Dorsolateral prefrontal cortex (tissue), 122 donors: ENCODE measurements at places on chromosomes 12 and 14.

DNA sequence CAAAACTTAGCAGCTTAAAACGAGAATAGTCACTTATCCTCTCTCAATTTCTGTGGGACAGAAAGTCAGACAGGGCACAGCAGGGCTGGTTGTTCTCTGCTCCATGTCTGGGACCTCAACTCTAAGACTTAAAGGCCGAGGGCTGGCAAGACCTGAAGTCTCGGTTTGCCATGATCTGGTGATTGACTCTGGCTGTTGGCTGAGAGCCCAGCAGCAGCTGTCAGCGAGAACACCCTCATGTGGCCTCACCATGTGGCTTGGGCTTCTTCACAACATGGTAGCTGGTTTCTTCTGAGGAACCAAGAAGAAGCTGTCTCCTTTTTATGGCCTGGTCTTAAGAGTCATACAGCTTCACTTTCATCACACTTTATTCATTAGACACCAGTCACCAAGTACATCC lies 1.7 kb upstream of the VASH1 start:
- DNase-seq, result no peak

DNA sequence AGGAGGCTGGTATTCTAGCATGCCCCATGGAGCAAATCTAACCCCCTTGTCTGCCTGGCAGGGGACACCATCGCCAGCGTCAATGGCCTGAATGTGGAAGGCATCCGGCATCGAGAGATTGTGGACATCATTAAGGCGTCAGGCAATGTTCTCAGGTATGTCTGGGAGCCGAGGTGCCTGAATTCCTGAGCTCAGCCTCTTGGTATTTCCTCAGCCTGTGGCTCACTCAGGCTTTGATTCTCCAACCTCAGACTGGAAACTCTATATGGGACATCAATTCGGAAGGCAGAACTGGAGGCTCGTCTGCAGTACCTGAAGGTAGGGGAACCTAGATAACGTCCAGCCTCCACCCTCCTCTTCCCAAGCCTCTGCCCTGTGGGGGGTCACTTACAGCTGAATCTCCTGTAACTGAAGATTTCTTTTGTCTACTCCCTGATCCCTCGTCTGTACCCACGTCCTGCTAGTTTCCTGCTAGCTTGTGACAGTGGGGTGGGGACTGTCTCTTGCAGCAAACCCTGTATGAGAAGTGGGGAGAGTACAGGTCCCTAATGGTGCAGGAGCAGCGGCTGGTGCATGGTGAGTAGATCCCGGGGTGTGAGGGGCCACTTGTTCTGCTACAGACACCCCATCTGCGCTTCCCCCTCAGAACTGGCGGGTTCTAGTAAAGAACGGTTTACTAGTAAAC lies 7.0 kb downstream of the TAMALIN start:
- DNase-seq, result no peak

GRCh38 chr14:99471731-99472130 lies 8.9 kb downstream of the SETD3 start:
- no peak for DNase-seq

DNA sequence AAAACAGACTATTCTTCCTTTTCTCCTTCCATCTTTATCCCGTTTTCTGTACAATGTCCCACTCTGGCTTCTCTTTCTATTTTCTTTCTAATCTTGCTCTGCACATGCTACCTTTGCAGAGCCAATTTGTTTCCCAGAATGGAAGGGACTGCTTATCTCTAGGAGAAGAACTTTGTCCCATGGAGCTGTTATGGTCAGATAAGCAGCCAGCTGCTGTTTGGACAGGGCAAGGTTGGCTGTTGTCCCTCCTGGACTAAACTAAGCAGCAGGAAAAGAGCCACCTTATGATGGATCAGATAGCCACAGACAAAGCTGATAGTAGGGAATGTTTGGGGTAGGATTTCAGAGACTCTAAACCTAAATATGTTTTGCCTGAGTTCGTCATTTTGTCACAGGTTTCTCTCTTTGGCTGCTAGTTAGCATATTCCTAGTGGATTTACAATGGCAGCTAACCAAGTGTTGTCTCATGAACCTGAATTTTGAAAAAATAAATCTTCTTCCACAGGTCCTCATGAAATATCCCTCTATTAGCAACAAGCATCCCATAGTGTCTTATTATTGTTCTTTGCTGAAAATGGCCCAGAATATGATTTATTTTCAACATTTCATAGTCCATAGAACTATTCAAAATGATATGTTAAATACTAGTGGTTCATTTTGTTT lies 262.8 kb downstream of the SLC16A7 start:
- no peak for DNase-seq

DNA sequence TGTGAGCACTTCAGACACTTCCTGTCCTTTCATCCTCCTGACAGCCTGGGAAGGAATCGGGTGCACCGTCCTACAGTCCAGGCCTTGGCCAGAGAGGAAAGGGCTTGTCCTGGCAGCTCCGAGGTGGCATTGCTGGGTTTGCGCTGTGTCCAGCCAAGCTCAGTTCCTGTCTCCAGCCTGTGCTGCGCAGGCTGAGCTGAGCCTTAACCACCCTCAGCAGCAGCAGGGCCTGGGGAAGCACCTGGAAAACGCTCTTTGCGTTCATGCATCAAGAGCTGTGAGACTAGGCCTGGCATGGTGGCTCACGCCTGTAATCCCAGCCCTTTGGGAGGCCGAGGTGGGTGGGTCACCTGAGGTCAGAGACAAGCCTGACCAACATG lies 33.7 kb upstream of the EML1 start:
- DNase-seq, result no peak

- no peak for DNase-seq
Measured at GRCh38 chr12:122012184-122012583, 9.5 kb upstream of the BCL7A start.

GRCh38 chr12:27123642-27124041 lies 41.3 kb upstream of the C12orf71 start:
- DNase-seq, result no peak

GRCh38 chr14:58677996-58678395 lies 40.2 kb downstream of the DACT1 start:
- no peak for DNase-seq

DNA sequence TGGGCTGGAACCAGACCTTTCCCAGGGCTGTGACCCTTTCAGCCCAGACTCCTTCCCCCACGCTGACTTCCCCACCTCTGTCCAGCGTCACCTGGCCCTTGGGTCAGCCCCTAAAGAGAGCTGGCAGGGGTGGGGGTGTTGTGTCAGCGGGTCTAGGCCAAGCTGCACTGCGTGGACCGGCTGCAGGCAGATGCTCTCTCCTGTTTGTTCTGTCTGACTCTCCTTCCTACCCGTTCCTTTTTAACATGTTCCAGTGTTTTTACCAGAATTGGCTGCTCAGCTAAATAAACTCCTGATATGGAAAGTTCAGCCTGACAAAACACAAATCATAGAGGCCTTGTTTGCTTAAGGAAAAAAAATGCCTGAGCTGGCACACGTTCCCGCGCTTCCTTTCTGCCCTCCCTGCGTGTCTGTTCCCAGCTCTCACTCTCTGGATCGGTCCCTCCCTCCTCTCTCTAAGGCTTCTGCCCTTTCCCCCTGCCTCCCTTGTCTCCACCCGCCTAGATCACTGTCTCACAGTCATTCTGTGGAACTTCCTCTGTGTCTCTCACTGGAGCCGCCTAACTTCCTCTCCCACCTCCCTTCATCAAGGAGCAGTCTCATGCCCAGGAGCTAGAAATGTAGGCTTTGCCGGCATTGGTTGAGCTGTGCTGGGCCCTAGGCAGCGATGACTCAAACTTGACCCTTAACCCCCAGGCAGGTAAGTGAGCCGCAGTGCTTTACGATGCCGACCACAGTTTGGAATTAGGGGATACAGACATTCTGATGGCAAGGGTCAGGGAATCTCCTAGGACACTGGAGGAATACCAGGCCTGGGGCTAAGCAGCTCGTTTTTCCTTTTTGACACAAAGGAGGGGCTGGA lies 15.5 kb upstream of the MLXIP start:
- no peak for DNase-seq

DNA sequence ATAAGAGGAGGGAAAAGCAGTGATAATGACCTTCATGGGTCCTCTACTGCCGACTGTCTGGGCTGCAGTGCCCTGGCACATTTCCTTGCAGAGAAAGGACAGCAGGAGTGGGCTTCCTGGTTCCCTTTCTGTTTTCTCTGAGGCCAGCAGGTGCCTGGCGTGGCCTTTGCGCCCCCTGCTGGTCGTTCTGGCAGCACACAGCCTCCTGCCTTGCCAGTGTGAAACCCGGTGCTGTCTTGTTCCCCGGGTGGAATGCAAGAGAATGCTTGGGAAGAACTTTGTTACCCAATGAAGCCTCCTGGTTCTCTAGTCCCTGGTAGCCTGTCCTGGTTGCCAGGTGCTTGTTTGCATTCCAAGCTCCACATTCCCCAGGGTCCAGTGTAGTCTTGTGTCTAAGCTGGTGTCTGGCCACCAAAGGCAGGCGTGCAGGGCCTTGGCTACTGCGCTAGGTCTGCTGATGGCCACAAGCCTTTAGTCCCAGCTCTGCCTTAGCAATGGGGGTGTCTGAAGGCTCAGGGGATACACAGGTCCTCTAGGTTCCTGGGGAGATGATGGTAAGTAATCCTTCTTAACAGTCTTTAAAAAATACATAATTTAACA lies 1392.4 kb upstream of the TMEM132C start:
- DNase-seq, result peak; percentile 77

DNA sequence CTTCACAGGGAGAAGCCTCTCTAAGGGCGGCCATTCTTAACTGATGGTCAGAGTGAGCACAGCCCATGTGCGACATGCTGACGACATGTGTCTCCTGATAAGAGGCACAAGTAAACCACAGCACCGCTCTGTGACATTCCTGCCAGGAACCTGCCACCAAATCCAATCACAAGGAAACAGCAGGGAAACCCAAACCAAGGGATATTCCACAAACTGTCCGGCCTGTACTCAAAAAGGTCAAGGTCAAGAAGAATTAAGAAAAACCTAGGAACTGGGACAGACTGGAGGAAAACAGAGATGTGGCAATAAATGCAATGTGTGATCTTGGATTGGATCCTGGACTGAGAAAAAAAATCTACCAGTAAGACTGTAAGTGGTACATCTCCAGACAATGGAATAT lies 91.9 kb downstream of the SYNE3 start:
- no peak for DNase-seq

DNA sequence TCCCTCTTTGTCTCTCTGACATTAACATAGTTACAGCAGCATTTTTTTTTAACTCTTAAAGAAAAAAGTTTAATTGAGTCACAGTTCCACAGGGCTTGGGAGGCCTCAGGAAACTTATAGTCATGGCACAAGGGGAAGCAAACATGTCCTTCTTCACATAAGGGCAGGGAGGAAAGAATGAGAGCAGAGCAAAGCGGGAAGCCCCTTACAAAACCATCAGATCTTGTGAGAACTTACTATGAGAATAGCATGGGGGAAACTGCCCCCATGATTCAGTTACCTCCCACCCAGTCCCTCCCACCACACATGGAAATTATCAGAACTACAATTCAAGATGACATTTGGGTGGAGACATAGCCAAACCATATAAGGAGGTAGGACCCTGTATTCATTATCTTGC lies 96.2 kb downstream of the PLBD1 start:
- no peak for DNase-seq

DNA sequence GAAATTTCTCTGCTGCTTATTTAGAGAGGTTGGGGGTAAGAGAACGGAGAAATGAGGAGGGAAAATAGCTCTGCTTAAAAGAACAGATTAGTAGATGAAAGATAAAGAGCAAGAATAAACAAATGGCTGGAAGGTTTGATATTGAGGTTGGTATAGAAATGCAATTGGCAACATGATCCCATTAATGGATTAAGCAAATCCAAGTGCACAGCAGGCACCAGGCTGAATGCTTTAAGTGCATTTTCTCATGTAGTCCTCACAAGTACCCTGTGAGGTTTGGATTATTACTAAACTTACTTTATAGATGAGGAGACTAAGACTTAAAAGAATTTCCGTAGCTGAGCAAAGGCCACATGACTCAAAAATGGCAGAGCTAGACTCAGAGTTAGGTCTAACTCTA lies 76.9 kb upstream of the ATF1 start:
- DNase-seq, result no peak

GRCh38 chr12:86729739-86730138 lies 473.5 kb upstream of the MGAT4C start:
- DNase-seq, result no peak

- no peak for DNase-seq
Measured at GRCh38 chr12:2403221-2403976, 350.6 kb downstream of the CACNA1C start.

DNA sequence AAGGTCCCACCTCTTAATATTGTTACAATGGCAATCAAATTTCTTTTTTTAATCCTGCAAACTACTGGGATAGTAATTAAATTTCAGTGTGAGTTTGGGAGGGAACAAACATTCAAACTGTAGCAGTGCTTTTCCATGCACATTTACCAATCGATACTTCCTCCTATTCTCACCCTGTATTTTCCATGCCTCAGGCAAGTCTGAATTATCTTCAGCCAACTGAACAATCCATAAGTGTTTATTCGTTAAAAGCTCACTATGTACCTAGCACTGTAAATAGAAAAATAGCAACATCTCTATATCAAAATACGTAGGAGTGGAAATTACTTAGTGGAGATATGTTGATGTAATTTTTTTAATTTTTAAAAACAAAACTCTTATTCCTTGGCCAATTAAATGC lies 43.5 kb downstream of the CCDC177 start:
- DNase-seq, result no peak

GRCh38 chr12:122965321-122965751 lies 927 bp downstream of the ABCB9 start:
- peak; percentile 43 for DNase-seq

GRCh38 chr12:104713444-104713843 lies 244.6 kb downstream of the SLC41A2 start:
- DNase-seq, result no peak

- DNase-seq, result no peak
Measured at GRCh38 chr12:103556890-103557627, 30.0 kb upstream of the STAB2 start.

DNA sequence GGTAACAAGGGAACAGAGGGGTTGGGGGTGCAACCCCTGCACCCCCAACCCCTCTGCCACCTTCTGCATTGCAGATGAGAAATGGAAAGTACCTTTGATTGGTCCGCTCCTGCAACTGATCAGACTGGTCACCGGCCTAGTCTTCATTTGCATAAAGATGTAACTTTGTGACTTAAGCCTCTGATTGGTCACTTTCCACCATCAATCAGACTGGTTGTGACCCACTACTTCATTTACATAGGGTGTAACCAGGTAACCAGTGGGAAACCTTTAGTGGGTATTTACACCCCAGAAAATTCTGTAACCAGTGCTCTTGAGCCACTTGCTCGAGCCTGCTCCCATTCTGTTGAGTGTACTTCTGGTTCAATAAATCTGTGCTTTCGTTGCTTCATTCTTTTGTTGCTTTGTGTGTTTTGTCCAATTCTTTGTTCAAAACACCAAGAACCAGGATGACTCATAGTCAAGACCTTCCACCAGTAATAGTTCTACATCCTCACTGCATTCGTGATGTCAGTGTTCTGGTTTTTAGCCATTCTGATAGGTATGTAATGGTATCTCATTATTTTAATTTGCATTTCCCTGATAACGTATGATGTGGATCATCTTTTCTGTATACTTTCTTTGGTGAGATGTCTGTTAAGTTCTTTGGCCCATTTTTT lies 30.8 kb downstream of the LEMD3 start:
- no peak for DNase-seq
